Chondrocyte (in vitro differentiated cells): ENCODE measurements at places on chromosomes 5 and 9. TPM values are rescaled to one million over a fixed set of nuclear protein-coding genes. Genes with fewer than 3 reads are reported as not detected.

Gene HACD4
- total RNA-seq, result 0.97 to 1.3 TPM (median 0.97 TPM) in 3 replicates

Gene AGGF1
- total RNA-seq, result 17.3 to 21.0 TPM (median 17.4 TPM) in 3 replicates

Gene CBY3
- not detected in 3 replicates for total RNA-seq

Gene LHX3
- total RNA-seq, result not detected in 3 replicates
